ENCODE measurements at places on chromosomes 3 and 15.

- no peak for DNase-seq
These were observed 4.9 kb upstream of the KY start for GRCh38 chr3:134655706-134656105.

- DNase-seq = no peak
These were observed 1.5 kb upstream of the SKIL start for GRCh38 chr3:170355738-170356595.

DNA sequence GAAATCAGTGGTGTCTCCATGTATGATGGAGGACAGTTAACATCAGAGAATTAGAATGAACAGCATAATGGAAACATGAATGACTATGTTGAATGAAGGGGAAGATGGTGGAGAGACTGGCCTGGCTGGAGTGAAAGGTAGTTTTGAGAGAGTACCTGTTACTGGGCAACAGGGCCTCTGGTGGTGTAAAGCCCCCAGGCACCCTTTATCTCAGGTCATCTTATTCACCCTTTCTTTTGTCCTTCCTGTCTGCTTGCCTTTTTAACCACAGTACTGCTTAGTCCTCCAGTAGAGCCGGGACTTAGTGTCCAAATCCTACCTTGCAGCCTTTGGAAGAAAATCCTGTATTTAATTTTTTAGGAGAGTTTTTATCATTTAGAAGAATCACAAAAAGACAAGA is 6.2 kb downstream of the IREB2 start:
- DNase-seq = no peak

GRCh38 chr15:68729789-68730411 is 90.8 kb downstream of the ANP32A start:
- DNase-seq = no peak

DNA sequence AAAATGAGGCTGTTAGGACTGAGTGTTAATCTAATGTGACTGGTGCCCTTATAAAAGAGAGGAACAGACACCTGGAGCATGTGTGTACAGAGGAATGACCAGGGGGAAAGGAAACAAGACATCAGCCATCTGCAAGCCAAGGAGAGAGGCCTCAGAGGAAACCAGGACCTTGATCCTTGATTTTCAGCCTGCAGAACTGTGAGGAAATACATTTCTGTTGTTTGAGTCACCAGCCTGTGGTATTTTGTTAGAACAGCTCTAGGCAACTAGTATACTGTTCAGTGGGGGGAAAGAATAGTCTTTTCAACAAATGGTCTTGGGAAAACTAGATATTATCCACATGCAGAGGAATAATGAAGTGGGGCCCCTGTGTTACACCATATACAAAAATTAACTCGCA is 80.6 kb downstream of the CCR1 start:
- DNase-seq = no peak

GRCh38 chr3:138879541-138880380 is 45.0 kb upstream of the PIK3CB start:
- no peak for DNase-seq

DNA sequence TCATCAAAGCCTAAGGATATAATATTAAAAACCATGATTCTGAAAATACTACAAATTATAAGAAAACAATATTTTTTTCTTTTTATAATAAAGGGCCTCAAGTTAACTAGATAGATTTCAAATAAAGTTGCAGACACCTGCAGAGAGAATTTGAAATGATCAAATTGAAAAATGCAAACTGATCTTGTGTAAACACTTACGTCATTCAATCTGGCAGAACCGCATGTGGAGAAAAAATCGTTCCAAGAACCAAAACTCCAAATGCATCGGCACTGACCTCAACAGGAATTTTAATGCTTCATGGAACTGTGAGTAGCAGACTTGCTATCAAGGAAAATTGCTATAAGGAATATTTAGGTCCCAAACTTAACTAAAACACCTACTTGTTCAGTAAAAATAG is 17.2 kb downstream of the CPA3 start:
- no peak for DNase-seq

DNA sequence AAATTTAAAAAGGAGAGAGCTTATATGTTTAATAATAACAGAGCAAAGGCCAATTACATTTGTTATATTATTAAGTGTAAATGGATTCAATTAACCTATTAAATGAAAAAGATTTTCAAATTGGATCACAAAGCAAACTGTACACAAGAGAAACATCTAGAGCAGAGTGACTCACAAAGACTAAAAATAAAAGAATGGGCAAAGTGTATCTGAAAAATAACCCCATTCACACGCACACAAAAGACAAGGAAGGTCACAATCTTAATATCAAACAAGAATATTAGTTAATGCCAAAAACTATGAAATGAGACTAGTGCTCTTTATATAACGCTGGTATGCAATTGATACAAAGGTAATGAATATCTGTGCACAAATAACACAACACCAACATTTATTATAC is 65.7 kb downstream of the MOBP start:
- DNase-seq = no peak

DNA sequence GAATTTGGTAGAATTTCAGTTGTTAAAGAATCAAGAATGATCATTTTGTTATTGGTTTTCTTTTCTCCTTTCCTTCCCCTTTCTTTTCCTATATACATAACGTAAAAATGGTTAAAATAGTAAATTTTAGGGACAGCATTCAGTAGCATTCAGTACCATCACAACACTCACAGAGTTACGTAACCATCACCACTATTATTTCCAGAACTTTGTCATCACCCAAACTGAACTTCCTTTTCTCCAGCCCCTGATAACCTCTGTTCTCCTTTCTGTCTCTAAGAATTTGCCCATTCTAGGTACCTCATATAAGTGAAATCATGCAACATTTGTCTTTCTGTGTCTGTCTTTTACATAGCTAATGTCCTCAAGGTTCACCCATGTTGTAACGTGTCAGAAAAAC is 165.3 kb downstream of the AKAP13 start:
- no peak for DNase-seq

- no peak for DNase-seq
These were observed 108.7 kb downstream of the P2RY1 start for GRCh38 chr3:152943645-152944044.

DNA sequence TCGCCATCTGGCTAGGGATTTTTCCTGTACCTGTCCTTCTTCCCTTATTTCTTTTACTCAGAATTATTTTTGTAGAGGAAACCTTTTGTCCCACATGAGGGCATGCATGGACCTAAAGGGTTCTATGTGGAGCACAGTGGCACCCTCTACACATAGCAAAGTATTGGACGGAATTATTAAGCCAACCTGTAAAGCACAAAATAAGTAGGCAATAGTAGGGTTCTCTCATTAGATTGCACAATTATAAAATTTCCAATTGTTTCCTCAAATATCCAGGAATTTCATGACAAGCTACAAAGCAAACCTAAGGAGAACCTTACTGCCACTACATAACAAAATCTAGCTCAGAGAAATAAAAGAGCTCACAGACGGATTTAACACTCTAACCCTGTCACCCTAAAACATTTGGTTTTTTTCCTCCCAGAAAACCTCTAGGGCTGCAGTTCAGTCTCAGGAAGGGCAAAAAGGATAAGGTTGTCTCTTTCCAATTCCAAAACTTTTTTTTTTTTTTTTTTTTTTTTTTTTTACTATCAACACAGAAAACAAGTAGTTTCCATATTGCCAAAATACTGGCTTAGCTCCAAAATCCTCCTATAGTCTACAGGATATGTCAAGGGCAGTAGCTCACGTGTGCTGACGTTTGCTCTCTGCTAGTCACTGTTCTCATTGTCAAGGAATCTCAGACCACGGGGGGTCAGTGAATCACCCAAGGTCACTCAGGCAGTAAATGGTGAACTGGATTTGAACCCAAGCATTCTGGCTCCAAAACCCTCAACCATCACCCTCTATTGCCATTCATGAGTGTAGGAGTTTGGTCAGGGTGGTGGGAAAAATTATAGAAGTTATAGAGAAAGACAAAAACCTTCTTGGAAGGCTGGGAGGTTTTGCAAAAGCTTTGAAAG is 52.3 kb downstream of the NCEH1 start:
- no peak for DNase-seq
